Cortex of kidney (tissue), 1 donor: ENCODE measurements at places on chromosomes 2 and 18.

- DNase-seq, result no peak
These were observed 40.4 kb upstream of the ANKRD62 start for GRCh38 chr18:12053289-12053688.

DNA sequence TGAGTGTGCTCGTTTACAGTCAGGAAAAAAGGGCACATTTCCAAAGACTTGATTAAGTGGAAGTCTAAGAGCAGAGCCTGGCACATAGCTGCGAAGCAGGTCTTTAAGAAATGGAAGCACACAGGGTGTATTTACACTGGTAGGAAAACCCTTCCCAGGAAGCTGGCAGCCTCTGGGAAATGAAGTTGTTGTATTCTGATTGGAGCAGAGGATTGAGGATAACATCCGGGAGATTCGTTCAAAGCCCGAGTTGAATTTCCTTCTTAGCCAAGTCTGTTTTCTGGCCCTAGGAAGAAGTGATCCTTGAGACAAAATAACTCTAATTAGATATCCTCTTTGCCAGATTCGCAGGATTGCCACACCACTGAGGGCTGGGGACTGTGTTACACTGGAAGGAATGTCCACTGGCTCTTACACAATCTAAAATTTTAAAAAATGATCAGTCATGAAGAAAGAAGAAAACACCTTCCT is 75.9 kb downstream of the ITGB1BP1 start:
- DNase-seq, result no peak

- DNase-seq, result no peak
These were observed 464.3 kb upstream of the ID2 start for GRCh38 chr2:8217468-8218030.

DNA sequence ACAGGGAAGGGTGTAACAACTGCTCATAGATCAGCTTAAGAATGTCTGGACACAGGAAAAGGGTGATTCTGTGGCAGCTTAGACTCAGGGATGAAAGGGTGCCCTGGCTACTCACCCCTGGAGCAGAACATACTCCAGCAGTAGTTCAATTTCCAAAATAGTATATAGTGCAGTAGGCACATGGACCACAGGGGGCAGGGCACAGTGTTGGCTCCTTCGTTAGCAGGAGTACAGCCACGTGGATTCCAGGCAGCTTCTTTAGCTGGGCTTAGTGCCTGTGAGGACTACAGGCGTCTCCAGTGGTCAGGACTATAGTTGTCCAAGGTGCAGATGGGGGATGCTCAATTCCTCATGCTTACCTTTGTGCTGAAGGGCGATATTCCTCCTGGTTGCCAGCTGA is 277.5 kb upstream of the DDX18 start:
- DNase-seq, result no peak
